ENCODE measurements at places on chromosomes 2 and 18.

DNA sequence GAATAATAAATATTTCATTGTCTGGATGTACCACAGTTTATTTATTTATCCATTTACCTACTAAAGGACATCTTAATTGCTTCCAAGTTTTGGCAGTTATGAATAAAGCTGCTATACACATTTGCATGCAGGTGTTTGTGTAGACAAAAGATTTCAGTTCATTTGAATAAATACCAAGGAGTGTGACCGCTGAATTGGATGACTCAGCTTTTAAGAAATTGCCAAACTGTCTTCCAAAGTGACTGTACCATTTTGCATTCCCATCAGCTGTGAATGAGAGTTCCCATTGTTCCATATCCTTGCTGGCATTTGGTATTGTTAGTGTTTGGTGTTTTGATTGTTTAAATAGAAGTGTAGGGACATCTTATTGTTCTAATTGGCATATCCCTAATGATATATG, 36.2 kb upstream of the FMNL2 start:
- no peak overlapping the region for H3K27ac ChIP-seq
- no peak overlapping the region for H3K4me3 ChIP-seq
- peak; percentile 11 for DNase-seq

DNA sequence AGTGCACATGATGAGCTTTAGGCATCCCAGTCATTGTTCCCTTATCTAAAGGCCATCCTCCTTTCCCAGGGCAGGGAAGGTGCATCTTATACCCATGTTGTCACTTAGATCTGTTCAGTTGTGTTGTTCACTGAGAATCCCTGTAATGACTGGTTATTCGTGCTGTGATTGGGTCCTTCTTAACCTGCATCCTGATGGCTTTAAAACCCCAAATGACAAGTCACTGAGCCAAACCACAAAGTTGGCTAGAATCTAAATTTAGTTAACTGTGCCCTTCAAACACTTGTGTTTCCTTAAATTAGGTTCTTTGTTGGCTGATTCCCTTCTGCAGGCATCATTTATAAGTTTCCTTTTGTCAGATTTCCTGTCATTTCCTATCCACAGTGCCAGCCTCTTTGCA, 58.5 kb upstream of the SLC16A14 start:
- H3K4me3 ChIP-seq, result no peak overlapping the region
- no peak overlapping the region for H3K27ac ChIP-seq
- no peak for DNase-seq

DNA sequence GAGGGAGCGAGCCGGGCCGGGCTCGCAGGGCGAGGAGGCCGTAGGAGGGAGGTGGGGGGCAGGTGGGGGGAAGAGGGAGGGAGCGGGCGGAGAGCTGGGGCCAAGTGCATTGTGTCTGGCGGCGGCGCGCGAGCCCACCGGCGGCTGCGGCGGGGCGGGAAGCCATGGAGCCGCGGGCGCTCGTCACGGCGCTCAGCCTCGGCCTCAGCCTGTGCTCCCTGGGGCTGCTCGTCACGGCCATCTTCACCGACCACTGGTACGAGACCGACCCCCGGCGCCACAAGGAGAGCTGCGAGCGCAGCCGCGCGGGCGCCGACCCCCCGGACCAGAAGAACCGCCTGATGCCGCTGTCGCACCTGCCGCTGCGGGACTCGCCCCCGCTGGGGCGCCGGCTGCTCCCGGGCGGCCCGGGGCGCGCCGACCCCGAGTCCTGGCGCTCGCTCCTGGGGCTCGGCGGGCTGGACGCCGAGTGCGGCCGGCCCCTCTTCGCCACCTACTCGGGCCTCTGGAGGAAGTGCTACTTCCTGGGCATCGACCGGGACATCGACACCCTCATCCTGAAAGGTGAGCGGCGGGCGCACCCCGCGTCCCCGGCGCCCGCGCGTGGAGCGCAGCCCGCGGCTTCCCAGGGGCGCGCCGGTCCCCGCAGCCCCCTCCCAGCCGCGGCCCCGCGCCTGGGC, at the start of gene TMEM178A:
Gene TMEM178A, plus strand, starts transcription at position 107 of the 680 bp plus-strand sequence. Its CDS starts 58 bp downstream, at position 165.
- H3K27ac ChIP-seq, result no peak within 1 kb of the TSS
- H3K36me3 ChIP-seq, result no peaks in the 10 kb centered on the region
- H3K4me1 ChIP-seq, result no peaks in the 10 kb centered on the region
- no peak for DNase-seq
- peak within 1 kb of the TSS; percentile 52 for H3K4me3 ChIP-seq

GRCh38 chr2:190849774-190850173, 30.8 kb upstream of the GLS start:
- H3K36me3 ChIP-seq, result no peaks in the 10 kb centered on the region
- peaks cover 31% of the 10 kb centered on the region for H3K4me1 ChIP-seq
- DNase-seq, result no peak
- no peak overlapping the region for H3K27ac ChIP-seq
- H3K27me3 ChIP-seq, result no peaks in the 10 kb centered on the region

- peaks cover 28% of the 10 kb centered on the region for H3K4me1 ChIP-seq
- peaks cover 5% of the 10 kb centered on the region for H3K36me3 ChIP-seq
- H3K27me3 ChIP-seq, result no peaks in the 10 kb centered on the region
These were observed 4.5 kb downstream of the BOK start for GRCh38 chr2:241563031-241563507.

- H3K36me3 ChIP-seq, result peaks cover 20% of the 10 kb centered on the region
- H3K4me1 ChIP-seq, result no peaks in the 10 kb centered on the region
- DNase-seq, result no peak
- no peak overlapping the region for H3K27ac ChIP-seq
- no peak overlapping the region for H3K4me3 ChIP-seq
- no peaks in the 10 kb centered on the region for H3K27me3 ChIP-seq
These were observed 26.4 kb downstream of the SLC66A2 start for GRCh38 chr18:79924814-79925731.
